ENCODE measurements at places on chromosomes 1 and 21.

GRCh38 chr1:63466181-63466580 lies 56.8 kb downstream of the ITGB3BP start:
- DNase-seq: no peak

- DNase-seq: no peak
Observed at GRCh38 chr1:71836904-71837303, 445.4 kb downstream of the NEGR1 start.

GRCh38 chr1:245874942-245875580 lies 632.0 kb downstream of the SMYD3 start:
- DNase-seq: no peak

GRCh38 chr1:189597083-189597482 lies 880.6 kb downstream of the BRINP3 start:
- no peak for DNase-seq

DNA sequence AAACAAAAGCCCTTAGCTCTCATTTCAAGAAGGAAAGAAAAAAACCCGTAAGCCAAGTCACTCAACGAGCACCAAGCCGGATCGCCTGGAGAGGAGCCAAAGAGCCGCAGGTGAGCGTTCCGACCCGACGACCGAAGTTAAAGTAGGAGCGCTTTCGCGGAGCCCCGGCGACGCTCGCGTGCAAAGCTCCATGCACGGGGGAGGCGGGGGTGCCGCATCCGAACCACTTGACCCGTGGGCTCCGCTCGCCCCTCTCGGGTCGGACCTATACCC lies 382 bp downstream of the GPBP1L1 start:
- DNase-seq: no peak

DNA sequence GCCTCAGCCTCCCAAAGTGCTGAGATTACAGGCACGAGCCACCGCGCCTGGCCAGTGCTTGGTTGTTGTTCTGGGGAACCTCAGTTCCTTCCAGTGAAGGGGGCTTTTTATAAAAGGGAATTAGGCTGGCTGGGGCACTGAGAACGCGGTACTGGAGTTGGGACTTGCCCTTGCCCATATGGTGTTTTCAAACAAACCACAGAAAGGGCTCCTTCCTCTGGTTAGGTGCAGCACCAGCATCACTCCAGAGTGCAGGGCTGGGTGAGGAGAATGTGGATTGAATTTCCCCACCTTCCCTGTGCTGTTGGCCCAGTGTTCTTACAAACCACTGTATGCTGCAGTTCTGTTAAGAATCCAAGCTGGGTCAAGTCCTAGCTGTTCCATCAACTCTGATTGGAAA lies 5.3 kb downstream of the MAN1C1 start:
- DNase-seq: no peak

Data from amygdala (tissue), 56 donors.